Thymus (tissue), 14 donors: ENCODE measurements at places on chromosomes 7 and 10.

- no peaks in the 10 kb centered on the region for H3K36me3 ChIP-seq
- H3K4me1 ChIP-seq, result no peaks in the 10 kb centered on the region
- H3K4me3 ChIP-seq, result no peak overlapping the region
- no peak for DNase-seq
Observed at GRCh38 chr7:14834883-14835282, 67.7 kb downstream of the DGKB start.

DNA sequence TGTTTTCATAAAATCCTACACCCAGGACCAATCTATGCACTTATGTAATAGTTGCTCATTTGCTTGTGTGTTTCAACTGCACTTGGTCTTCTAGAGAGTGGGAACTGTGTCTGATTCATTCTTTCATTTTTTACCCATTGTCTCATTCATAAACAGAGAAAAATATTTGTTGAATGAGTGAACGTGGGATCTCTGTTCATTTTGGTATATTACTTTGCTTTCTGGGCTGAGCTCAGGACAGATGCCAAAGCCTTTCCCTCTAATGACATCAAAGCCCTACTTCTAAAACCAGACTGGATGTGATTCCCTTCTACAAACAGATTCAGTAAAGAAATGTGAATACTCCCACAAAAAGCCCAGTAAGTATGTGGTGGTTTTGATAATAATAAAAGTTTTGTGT is 145.2 kb downstream of the ST7 start:
- no peak for DNase-seq
- H3K27ac ChIP-seq, result no peak overlapping the region
- H3K4me1 ChIP-seq, result no peaks in the 10 kb centered on the region
- no peaks in the 10 kb centered on the region for H3K36me3 ChIP-seq
- H3K4me3 ChIP-seq, result no peak overlapping the region

DNA sequence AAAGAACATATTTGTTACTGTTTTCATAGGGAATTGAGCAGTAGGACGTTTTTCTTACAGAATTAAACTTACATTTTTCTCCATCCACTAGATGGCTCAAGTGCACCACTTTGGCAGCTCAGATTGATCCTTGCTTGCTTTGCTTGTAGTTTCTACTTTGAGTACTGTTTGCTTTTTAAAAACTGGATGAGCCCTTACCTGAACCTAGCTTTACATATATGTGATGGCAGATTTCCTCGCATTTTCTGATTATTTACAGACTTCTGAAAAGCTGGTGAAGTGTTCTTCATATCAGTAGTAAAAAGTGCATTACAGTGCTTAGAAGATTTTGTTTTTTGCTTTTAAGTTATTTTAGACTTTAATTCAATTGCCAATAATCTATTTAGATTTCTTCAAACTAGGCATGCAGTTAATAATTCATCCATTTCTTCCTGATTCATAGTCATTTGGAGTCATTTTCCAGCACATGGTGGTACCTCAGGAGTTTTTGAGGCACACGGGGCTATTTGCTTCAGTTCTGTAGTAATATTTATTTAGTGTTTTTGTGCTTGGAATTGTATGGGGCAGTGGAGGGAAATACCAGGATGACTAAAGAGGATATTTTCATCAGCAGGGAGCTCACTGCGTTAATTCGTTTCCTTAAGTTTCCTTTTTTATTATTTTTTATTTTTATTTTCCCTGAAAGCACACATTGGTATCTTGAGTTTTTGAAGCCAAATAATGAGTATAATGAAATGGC is 57.3 kb downstream of the MAPK8 start:
- peak; percentile 80 for DNase-seq
- H3K27me3 ChIP-seq, result no peaks in the 10 kb centered on the region
- no peaks in the 10 kb centered on the region for H3K36me3 ChIP-seq
- H3K4me1 ChIP-seq, result no peaks in the 10 kb centered on the region

DNA sequence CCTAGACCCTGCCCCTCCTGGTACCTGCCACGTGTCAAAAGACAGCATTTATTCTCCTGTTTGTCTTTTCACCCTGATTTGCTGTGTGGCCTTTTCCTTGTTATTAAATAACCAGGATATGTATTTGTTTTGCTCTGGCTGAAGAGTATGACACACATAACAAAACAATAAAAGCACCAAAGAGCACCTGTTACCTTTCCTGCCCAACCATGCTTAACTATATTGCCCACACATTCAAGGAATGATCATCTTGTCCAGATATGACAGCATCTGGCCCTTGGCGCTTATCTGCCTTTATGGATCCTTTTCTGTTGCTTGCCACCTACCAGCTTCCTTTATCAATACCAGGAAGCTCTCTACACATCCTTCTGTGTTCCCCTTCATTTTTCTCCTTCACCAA is 357.7 kb downstream of the FGFR2 start:
- no peak overlapping the region for H3K4me3 ChIP-seq
- H3K27me3 ChIP-seq, result no peaks in the 10 kb centered on the region
- no peak overlapping the region for H3K27ac ChIP-seq

- H3K4me1 ChIP-seq, result no peaks in the 10 kb centered on the region
- no peak overlapping the region for H3K4me3 ChIP-seq
- DNase-seq, result no peak
- H3K27ac ChIP-seq, result no peak overlapping the region
- H3K27me3 ChIP-seq, result no peaks in the 10 kb centered on the region
Observed at GRCh38 chr10:131146790-131147189, 164.7 kb downstream of the TCERG1L start.

GRCh38 chr7:95828824-95829790 is 56.8 kb downstream of the DYNC1I1 start:
- no peak overlapping the region for H3K27ac ChIP-seq
- no peaks in the 10 kb centered on the region for H3K4me1 ChIP-seq
- no peaks in the 10 kb centered on the region for H3K27me3 ChIP-seq
- DNase-seq, result no peak

- no peaks in the 10 kb centered on the region for H3K36me3 ChIP-seq
- H3K4me3 ChIP-seq, result no peak overlapping the region
- H3K4me1 ChIP-seq, result no peaks in the 10 kb centered on the region
- no peak for DNase-seq
- H3K27ac ChIP-seq, result no peak overlapping the region
- no peaks in the 10 kb centered on the region for H3K27me3 ChIP-seq
Observed at GRCh38 chr10:24177636-24178035, 31.3 kb upstream of the KIAA1217 start.

DNA sequence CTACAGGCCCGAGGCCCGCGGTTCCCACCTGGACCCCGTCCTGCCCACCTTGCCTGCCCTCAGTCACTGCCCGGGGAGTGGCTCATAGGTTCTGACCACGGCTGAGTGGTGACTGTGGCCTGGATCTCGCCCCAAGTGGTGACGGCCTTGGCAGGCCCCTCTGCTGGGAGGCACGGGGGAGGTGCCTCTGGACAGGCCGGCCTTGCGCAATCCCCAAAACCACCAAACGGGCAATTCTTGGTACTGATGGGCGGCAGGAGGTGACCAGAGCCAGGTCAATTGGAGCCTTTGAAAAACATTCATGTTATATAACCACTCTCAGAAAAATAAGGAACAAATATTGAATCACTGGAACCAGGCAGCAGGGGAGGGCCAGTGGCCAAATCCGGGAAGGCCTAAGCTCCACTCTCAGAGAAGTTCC is 83.4 kb downstream of the PRKAG2 start:
- H3K4me3 ChIP-seq, result no peak overlapping the region
- H3K27ac ChIP-seq, result no peak overlapping the region
- no peaks in the 10 kb centered on the region for H3K4me1 ChIP-seq
- no peak for DNase-seq

DNA sequence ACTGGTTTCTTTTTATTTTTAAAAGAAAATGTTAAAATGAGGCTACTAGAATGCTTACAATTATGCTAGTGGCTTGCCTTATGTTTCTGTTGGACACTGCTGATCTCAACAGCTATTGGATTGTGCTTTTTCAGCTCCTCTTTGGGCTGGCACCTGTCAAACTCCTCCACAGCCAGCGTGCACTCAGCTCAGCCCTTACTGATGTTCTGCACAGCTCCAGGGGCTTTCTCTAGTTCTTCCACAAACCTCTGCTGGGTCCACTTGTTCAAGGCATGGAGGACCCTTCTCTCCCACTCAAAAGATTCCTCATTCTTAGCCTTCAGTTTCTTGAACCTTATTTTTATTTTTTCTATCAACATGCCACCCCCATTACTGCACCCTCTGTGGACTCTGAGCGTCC is 96.0 kb downstream of the VIPR2 start:
- H3K4me1 ChIP-seq, result peaks cover 25% of the 10 kb centered on the region
- no peak overlapping the region for H3K4me3 ChIP-seq
- no peak for DNase-seq

GRCh38 chr10:122417667-122418066 is 36.8 kb upstream of the ARMS2 start:
- H3K4me3 ChIP-seq, result no peak overlapping the region
- peaks cover 2% of the 10 kb centered on the region for H3K4me1 ChIP-seq
- no peaks in the 10 kb centered on the region for H3K36me3 ChIP-seq
- no peak for DNase-seq

GRCh38 chr7:134024739-134025138 is 102.4 kb upstream of the LRGUK start:
- H3K27me3 ChIP-seq, result no peaks in the 10 kb centered on the region
- H3K4me3 ChIP-seq, result no peak overlapping the region
- H3K27ac ChIP-seq, result no peak overlapping the region
- no peaks in the 10 kb centered on the region for H3K36me3 ChIP-seq

GRCh38 chr7:107394276-107394675 is 75.6 kb upstream of the GPR22 start:
- H3K36me3 ChIP-seq, result no peaks in the 10 kb centered on the region
- no peaks in the 10 kb centered on the region for H3K27me3 ChIP-seq
- H3K27ac ChIP-seq, result no peak overlapping the region
- no peak overlapping the region for H3K4me3 ChIP-seq
- no peak for DNase-seq

DNA sequence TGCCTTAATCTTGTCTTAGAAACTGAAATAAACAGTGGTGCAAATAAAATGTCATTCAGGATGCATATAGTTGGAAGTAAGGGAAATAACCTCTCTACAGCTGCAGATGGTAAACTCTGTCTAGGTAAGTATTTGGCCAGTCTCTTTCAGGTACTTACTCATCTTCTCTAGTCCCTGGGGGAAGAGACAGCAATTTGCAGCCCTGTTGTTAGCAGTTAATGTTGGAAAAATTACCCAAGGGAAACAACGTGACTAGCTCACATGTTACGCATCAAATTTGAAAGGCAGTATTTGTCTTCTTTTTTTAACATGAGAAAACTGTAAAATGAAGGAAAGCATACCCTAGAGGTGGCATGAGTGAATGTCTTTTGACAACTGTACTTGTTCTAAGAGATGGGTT is 3.2 kb upstream of the HUS1 start:
- peaks cover 9% of the 10 kb centered on the region for H3K4me1 ChIP-seq
- no peak overlapping the region for H3K4me3 ChIP-seq
- no peak for DNase-seq
- peaks cover 6% of the 10 kb centered on the region for H3K36me3 ChIP-seq
- H3K27me3 ChIP-seq, result no peaks in the 10 kb centered on the region

DNA sequence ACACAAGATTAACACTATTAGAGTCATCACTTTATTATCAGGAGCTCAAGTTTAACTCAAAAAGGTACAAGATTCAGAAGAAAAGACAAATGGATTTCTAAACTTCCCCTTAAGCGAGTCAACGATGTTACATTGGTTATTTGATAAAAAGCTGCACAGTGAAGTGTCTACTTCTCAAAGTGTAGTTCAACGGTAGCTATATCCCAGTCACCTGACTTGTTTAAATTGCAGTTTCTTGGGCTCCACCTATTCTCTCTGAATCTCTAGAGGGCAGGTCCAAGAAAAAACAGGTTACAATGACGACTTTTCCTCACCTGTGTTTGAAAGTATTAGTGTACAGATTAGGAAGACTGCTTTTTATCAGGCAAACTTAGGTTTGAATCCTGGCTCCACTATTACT is 16.6 kb downstream of the MINDY3 start:
- H3K4me3 ChIP-seq, result no peak overlapping the region
- no peaks in the 10 kb centered on the region for H3K4me1 ChIP-seq
- DNase-seq, result no peak
- peaks cover 2% of the 10 kb centered on the region for H3K36me3 ChIP-seq
- H3K27ac ChIP-seq, result no peak overlapping the region
- H3K27me3 ChIP-seq, result no peaks in the 10 kb centered on the region

DNA sequence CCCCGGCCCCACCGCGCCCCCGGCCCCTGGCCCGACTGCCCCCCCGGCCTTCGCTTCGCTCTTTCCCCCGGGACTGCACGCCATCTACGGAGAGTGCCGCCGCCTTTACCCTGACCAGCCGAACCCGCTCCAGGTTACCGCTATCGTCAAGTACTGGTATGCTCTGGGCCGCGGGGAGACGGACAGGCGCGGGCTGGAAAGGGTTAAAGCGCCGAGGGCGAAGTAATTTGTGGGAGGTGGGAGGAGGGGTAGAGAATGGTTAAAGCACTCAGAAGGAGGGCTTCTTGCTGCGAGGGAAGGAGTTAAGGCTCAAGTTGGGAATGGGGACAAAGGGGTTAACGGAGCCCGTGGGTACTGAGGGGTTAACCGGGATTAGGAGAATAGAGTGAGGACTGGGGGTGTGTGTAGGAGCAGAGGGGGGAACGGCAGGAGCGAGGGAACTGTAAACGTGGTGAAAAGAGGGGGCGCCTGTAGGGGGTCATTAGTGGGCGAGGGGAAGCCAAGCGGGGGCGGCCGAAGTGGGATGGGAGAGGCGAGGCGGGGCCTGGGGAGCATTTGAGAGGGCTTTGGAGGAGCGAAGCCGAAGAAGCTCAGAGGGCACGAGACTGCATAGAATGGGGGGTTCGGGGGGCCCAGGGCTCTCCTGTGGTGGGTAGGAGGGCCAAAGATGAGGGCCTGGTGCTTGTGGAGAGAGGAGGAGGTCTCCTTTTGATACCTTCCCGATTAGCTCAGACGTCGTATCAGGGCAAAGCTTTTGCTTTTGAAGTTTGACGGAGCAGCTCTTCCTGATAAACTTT is 605 bp downstream of the SUFU start:
- peaks cover 35% of the 10 kb centered on the region for H3K36me3 ChIP-seq
- peaks cover 10% of the 10 kb centered on the region for H3K4me1 ChIP-seq
- DNase-seq, result peak; percentile 37
- H3K4me3 ChIP-seq, result peak overlapping the region; percentile 99
- no peaks in the 10 kb centered on the region for H3K27me3 ChIP-seq

GRCh38 chr10:59944339-59944935 is 38.1 kb upstream of the CCDC6 start:
- no peaks in the 10 kb centered on the region for H3K4me1 ChIP-seq
- no peaks in the 10 kb centered on the region for H3K27me3 ChIP-seq
- DNase-seq, result no peak
- H3K27ac ChIP-seq, result no peak overlapping the region
- H3K36me3 ChIP-seq, result no peaks in the 10 kb centered on the region

DNA sequence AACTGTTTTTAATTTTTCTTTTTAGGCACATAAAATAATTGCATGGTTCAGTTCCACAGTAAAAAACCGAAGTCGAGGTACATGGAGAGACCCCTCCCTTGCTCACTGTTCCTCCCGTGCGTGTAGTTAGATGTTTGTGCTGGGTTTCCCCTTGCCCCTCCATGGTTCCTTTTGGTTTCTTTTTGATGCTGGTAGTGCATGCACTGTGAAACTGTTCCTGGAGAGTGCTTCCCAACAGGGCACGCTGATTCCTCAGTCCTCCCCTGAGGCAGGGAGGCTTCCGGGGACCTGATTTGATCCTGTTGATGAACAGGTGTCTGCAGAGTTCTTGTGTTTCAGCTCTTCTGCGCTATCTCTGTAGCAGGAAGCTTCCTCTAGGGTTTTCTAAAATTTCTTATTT is 69.5 kb downstream of the ADCY1 start:
- no peak overlapping the region for H3K27ac ChIP-seq
- H3K4me1 ChIP-seq, result no peaks in the 10 kb centered on the region
- H3K4me3 ChIP-seq, result no peak overlapping the region
- no peak for DNase-seq
- H3K36me3 ChIP-seq, result no peaks in the 10 kb centered on the region

GRCh38 chr10:89431977-89432376 is 17.6 kb downstream of the IFIT5 start:
- H3K4me1 ChIP-seq, result no peaks in the 10 kb centered on the region
- H3K27me3 ChIP-seq, result no peaks in the 10 kb centered on the region
- DNase-seq, result no peak
- H3K36me3 ChIP-seq, result no peaks in the 10 kb centered on the region
